GM19239 (cell line): ENCODE measurements at places on chromosomes 11 and 22.
A peak's percentile ranks its signal among the peaks of the same experiment; 100 is the strongest.

- no peak for DNase-seq
These were observed 12.6 kb upstream of the MMP20 start for GRCh38 chr11:102637731-102638130.

- DNase-seq: no peak
These were observed at the start of gene CXCR5 for GRCh38 chr11:118883368-118884071. TSS of gene CXCR5 (plus strand) at chr11:118883892. CDS start at chr11:118883942, 50 bp downstream.

DNA sequence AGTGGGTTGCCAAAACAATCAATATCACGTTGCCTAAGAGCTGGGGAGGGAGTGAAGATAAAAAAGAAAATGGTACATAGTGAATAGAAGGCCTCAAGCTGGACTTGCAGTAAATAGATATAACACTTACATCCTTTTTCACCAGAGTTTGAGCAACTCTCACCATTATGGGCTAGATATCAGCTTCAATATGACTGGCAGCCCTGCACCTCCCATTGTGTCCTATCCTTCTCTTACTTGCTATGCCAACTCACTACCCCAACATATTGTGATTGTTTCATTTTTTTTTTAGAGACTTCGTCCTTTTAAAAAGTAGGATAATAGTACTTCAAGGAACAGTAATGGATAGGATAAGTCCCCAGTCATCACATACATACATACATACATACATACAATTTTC lies 7.4 kb downstream of the HBG1 start:
- no peak for DNase-seq

GRCh38 chr11:45669146-45669545 lies 3.7 kb upstream of the CHST1 start:
- no peak for DNase-seq

GRCh38 chr11:111512296-111513239 lies at the start of gene BTG4:
TSS of gene BTG4 (minus strand) at chr11:111512386. CDS start at chr11:111498776, 13,610 bp downstream.
- no peak for DNase-seq

DNA sequence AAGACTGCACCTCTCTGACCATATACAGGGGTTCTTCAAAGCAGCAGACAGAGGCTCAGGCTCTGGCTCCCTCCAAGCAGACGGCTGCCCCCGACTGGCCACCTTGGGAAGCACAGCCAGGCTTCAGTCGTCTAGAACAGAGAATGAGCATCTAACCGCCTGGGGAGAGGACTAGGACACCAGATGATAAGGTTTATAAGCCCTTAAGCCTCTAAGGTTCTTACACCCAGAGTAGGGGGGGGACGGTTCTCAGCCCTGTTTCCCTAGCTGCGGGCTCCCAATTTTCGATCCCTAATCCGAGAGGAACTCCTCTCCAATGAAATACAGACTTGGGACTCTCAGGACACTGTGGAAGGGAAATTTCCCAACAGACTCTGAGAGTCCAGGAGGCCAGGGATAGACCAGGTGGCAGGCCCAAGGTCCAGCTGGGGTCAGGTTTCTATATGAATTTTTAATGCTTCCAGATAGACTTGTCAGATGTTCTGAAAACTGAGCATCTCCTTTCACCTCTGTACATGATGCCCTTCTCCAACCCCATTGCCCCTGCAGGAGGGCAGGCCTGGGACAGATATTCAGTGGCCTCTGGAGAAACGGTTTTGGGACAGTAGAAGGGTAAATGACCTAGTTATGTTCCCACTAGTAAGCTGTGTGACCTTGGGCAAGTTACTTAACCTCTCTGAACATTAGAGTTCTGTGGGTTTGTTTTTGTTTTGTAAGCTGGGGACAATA lies 20.2 kb downstream of the RTN4RL2 start:
- DNase-seq: peak; percentile 82

GRCh38 chr22:38017939-38018885 lies 33.9 kb upstream of the SOX10 start:
- DNase-seq: no peak

- no peak for DNase-seq
These were observed 843.4 kb downstream of the TBC1D22A start for GRCh38 chr22:47605886-47606285.

DNA sequence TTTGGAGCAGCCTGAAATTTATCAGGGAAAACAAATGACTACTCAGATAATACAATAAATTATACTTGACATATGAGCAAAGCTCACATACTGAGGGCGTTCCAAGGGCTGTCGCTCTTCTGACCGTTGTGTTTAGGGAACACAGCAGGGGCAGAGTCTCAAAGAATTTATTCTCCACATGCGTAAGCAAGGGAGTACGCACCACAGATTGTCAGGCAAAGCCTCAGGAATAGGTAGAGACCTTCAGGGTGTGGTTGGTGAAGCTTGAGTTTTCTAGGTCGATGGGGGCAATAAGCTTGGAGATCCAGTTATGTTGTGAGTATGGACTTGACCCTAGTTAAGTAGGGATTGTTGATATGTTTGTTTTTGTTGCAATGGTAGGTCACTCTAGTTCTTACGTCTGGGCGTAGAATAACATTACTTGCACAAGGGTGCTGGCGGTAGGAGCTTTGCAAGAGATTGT lies 830 bp downstream of the ACAT1 start:
- no peak for DNase-seq

DNA sequence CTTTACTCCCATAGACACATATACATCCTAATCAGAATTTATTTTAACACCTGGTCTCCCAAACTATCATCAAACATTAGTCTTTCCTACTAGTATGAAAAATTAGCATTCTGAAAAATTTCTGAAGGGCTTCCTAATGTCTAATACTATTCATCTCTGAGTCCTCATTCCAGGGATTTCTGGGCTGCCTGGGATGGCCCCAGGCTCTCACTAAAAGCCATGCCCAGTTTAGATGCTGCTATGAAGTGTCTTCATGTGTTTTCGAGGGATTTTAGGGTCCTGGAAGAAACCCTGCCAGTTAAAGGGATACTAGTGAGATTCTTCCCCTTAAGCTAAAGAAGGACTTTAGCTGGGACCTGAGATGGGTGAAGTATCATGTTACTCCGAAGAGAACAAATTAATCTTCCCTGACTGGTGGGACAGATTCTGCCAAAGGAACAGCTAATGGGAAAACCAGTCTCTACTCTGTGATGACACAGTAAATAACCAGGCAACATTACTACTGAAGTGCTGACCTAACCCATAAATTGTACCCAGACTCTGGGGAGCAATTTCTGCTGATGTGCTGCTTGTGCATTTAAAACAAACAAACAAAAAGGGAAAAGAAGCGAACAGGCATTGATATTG lies 342.6 kb downstream of the SOX6 start:
- DNase-seq: no peak

DNA sequence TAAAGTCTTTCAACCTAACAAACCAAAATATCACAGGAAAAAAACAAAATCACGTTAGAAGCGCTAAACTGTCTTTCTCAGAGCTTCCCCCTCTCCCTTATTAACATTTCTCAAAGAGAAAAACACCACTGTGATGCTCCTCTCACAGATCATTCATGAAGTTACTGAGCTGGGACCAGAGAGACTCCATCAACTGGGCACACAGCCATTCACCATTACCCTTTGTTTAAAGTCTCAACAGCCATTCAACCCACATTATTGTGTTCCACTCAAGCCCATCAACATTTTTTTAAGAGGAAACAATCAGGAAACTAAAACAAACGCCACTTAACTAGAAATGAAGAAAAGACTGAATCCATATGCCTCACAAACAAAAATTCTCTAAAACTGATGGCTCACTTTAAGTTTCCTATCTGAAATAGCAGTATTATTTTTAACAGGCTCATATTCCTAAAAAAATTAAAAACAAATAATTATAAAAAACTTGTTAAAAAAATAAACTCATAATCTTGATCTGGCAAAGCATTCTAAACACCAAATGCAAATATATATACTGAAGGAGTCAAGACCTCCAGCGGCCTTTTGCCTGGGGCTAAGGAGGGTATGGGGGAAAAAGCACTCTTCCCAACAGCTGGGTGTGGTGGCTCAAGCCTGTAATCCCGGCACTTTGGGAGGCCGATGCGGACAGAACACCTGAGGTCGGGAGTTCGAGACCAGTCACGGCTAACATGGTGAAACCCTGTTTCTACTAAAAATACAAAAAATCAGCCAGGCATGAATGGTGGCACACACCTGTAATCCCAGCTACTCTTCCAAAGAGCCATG lies 14.0 kb downstream of the CELF1 start:
- no peak for DNase-seq

GRCh38 chr11:112769170-112769569 lies 192.1 kb upstream of the NCAM1 start:
- no peak for DNase-seq

DNA sequence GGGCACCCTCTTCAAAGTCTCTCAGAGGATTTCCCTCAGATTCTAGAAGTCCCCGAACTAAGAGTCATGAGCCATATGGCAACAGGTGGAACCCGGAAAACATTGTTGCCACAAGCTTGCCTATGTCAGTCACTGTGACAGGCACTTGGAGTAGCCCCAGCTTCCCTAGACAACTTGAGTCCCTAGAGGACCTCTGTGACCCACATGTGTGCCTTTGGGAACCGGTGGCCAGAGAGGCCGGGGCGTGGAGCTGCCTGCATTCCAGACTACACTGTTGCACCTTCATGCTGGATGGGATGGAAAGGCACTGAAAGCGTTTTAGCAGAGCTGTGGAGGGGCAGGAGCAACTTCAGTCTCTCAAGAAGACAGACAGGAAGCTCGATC lies 12.1 kb downstream of the SLC37A2 start:
- no peak for DNase-seq

DNA sequence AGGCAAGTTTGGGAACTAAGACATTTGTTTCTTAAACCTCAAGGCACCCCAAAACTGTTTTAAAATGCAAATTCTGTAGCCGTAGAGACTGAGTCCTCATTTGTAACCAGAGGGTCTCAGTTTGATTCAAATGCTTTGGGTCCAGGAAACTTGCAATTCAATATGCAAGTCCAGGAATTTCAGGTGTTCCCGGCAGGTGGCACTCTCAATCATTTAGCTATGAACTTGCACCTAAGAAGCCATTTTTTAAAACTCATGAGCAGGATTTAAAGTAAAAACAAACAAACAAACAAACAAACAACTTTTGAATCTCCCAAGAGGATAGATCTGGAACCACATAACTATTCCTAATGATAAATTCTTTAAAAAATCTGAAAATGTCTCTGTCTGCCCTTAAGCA lies 8.7 kb upstream of the ABTB2 start:
- no peak for DNase-seq

GRCh38 chr11:117752721-117753237 lies 44.2 kb downstream of the DSCAML1 start:
- DNase-seq: no peak

- DNase-seq: no peak
These were observed 177.4 kb downstream of the SBF2 start for GRCh38 chr11:10116588-10116987.

DNA sequence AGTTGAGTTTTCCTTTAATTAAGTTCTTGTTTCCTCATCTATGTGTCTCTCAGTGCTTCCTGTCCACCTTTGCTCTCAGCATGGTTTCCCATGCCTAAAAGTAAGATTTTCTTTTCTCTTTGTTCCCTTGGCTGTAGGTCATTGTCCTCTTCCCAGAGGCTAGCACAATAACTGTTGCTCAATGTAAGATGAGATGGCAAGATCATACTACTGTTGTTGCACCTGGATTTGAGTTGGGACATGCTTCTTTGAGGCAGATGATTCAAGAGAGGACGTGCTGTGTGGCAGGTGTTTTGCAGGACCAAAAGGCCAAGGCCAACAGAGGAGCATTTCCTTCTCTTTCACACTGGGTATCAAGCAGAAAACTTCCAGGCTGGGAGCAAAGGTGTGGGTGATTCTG lies 11.3 kb upstream of the NELL1 start:
- DNase-seq: no peak

- DNase-seq: no peak
These were observed 1.4 kb upstream of the LTBP3 start for GRCh38 chr11:65559535-65559934.

DNA sequence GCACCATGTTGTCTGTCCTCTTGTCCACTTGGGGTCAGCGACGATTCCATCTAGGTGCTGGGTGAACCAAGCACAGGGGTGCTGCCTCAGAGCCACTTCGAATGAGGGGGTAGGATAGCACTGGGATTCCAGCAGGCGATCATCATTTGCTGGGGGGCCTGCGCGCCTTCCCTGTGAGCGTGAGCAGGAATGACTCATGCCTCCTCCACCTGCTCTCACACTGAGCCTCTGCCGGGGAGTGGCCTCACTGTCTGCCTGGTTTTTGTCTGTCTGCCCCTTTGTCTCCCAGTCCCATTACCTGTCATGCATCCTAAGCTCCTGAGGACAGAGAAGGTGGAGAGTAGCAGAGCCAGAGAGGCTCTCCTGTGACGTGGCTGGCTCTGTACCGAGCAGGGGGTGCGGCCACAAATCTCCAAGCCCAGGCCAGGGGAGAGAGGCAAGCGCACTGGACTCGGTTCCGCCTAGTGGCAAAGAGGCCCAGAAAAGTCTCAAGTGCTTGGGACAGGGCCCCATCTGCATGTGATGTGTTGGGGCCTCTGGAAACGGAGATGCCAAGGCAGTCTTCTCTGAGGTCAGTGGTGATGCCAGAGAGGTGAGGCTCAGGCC lies 30.8 kb downstream of the RSPH14 start:
- DNase-seq: no peak

- no peak for DNase-seq
These were observed 15.2 kb downstream of the TRIM3 start for GRCh38 chr11:6458352-6459098.
